ENCODE measurements at places on chromosomes 5 and 9.

GRCh38 chr9:37010976-37011375 is 23.1 kb downstream of the PAX5 start:
- no peak for DNase-seq

- DNase-seq: no peak
Measured at GRCh38 chr5:33068786-33069185, 357.7 kb downstream of the NPR3 start.

- DNase-seq: no peak
Measured at GRCh38 chr9:13351778-13352386, 72.4 kb upstream of the MPDZ start.

DNA sequence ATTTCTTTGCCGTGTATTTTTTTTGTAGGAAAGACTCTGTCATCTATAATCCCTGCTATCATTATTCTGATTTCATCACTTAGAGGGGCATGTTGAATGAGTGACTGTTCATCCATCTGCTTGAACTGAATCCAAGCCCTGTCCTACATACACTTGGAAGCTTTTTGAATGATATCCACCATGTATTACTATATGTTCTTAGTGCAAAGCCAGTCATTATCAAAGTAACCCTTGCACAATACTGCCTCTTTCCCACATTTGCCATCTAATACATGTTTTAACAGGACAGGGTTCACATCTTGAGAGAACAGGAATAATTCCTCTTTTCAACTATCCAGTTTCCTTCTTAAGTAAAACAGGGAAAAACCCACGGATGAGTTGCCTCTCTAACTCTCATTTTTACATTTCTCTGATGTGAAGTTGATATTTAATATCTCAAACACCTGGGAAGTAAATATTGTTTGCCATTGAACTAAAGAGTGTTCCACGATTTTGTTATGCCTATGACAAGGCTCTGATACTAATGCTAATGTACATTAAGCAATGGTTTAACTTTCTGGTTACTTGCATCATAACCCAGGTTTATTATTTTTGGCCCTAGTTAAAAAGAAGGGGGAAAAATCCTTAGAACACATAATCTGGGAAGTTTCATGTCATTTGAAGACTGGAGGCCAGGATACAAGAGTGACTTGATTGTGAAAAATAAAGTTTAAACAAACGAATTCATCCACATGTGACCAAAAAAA is 103.7 kb upstream of the TARS1 start:
- DNase-seq: no peak

DNA sequence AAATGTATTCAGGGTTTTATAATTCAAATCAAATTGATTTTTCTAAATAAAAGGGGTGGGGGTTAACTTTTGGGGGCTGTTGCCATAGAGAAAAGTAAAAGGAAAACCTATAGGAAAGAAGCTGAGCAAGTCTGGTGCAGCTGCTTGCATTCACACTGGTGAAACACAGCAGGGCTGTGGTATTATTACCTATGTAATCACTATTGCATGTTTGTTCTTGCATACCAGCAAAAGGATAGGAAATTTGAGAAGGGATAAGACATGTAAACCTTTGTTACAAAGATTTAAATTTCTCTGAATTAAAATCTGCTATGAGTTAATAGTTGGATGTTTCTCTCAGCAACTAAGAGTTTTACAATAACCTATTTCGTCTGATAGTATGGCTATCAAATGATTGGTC is 346.7 kb downstream of the EFNA5 start:
- DNase-seq: no peak

DNA sequence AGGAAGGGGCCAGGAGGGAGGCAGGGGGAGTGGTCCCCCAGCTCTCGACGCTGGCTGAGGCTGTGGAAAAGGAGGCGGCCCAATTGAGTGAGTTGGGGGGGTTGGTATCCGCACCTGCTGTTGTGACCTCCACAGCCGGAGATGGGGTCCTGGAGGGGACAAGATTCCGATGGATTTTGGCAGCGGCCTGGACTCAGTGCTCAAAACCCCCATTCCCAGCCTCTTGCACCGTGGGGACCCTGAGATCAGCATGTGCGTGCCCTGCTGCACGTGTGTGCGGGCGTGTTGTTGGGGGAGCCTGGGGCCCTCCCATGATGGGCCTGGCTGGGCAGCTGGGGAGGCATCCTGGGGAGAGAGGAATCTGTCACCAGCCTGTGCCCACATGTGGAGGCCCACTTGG is 15.0 kb downstream of the CNTFR start:
- no peak for DNase-seq

- no peak for DNase-seq
Measured at GRCh38 chr5:173736923-173737412, 120.5 kb upstream of the BOD1 start.
